ENCODE measurements at places on chromosomes 13 and 19.

DNA sequence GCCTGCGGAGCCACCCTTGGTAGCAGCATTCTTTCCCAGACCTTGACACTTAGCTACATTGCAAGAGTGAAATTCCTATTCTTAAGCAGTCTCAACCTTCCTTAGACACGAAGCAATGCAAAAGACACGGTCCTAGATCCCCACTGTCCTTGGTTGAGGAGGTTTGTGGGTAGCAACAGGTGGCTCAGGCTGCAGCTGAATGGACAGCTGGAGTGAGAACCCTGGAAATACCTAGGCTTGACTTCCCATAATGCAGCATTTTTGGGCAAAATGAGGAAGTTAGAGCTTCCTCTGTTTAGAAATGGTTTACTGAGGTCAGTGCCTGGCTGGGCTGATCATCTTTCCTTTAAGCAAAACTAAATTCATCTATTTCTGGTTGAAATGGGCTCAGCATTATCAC lies 296.6 kb downstream of the RFC3 start:
- no peak for DNase-seq

DNA sequence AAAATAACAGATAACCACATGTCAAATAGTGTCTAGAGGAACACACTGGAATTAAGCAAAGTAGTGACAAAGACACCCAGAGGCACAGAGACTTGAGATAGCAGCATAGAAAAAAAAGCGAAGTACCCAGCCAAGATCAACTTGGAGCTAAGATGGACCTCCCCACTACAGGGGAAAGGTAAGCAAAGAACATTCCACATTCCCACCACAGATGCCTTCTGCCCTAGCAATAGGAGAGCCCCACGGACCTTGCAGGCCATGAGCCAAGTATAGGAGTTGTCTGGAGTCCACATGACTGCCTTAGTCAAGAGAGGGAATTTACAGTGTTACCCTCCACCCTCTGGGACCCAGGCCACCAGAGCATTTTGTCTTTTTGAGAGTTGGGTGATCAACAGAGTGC lies 110.7 kb upstream of the SPRY2 start:
- no peak for DNase-seq

- no peak for DNase-seq
Measured at GRCh38 chr13:49908637-49909036, 27.5 kb downstream of the SPRYD7 start.

DNA sequence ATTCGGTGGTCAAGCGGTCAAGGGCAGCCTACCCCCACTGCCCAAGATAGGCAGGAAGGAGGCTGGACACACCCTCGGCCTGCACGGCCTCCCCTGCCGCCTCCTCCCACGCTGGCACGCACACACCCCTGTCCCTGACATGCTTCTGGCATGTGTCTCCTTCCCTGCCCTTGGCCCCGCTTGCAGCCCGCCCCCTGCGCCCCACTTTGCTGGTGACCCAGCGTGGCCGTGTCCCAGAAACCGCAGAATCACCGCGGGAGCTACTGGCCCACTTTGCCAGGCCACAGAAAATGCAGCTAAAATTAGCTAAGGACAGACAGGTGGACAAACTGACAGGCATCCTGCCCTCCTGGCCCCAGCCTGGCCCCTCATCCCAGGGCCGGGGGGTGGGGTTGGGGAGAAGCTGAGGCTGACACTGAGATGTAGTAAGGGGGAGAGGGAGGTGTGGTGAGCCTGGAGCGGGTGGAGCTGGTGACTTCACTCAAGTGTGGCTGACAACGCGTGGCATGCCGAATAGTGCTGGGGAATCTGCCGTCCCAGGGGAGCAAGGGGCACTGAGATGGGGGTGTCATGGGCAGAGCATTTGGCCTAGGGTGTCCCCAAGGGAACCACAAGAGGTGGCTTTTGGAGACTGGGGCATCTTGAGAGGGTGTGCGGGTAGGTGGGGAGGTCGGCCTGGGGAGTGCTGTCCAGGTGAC lies 2.4 kb downstream of the SHANK1 start:
- DNase-seq, result no peak

DNA sequence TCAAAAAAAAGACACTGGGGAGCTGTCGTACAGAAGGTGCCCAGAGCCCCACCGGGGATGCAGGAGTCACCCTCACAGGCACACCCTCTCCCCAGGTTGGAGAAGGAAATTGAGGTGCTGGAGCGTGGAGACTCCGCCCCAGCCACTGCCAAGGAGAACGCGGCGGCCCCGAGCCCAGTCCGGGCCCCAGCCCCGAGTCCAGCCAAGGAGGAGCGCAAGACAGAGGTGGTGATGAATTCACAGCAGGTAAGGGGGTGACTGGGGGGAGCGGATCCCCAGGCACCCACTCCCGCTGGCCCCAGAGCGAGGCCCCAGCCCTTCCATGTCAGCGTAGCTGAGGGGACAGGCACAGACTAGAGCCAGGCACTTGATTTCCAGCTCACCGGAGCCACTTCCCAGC lies 19.9 kb upstream of the MISP start:
- no peak for DNase-seq

DNA sequence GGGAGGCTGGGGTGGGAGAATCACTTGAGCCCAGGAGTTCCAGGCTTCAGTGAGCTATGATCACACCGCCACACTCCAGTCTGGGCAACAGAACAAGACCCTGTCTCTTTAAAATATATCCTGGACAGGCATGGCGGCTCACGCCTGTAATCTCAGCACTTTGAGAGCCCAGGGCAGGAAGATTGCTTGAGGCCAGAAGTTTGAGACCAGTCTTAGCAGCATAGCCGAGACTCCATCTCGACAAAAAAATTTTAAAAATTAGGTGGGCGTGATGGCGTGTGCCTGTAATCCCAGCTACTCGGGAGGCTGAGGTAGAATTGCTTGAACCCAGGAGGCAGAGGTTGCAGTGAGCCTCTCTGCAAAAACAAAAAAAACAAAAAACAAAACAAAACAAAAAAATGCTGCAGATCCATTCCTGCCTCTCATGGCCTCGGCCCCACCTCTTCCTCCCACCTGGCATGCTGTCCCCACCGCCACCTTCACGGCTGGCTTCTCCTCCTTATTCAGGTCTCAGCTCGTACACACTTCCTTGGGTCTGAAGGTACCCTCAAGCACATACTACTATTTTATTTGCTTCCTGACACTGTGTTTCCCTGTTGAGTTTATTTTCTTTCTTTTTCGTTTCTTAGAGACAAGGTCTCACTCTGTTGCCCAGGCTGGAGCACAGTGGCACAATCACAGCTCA lies 5.3 kb downstream of the RFX1 start:
- no peak for DNase-seq

All from GM03348 (cell line).